ENCODE measurements at places on chromosomes 4 and X.

DNA sequence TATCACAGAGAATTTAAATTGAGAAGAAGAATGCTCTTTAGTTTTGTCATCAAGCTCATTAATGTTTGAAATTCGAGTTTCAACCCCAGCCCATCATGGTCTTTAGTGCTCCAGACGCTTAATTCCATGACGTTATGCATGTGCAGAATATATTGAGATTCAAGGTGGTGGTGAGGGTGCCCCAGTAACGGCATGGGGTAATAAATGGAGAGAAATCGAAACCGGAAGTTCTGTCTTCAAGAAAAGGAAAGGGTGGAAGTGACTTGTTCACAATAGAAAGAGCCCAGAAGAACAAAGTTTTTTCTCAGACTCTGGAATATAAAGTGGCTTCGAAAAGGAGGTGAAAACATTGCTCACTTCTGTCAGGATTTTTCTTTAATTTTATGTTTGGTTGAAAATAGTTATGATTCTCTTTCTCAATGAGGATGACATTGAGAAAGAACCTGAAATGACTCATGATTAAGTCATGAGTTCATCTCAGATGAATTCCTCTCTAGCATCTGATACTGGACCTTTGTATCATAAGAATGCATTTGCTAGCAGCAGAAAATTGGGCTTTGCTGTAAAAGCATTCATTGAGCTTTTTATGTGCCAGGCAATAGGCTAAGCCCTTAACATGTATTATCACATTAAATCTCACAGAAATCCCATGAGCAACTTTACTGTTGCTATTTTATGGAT lies 779 bp upstream of the DDX60L start:
- peak; percentile 81 for DNase-seq

- no peak for DNase-seq
Observed at GRCh38 chrX:74779175-74779574, 146.1 kb downstream of the NEXMIF start.

DNA sequence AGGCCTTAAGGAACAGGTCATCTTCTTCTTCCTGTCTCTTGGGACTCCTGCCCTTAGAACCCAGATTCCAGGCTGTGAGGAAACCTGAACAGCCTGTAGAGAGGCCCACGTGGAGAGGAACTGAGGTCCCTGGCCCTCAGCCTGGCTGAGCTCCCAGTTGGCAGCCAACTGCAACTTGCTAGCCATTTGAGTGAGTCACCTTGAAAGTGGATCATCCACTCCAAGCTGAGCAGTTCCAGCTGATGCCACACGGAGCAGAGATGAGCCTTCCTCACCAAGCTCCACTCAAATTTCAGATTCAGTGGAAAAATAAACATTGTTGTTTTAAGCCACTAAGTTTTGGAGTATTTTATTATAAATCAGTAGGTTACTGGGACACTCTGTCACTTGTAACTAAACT lies 392.5 kb downstream of the BCOR start:
- DNase-seq = peak; percentile 87

- DNase-seq = peak; percentile 99
Observed at GRCh38 chr4:38752941-38753806, 29.6 kb downstream of the TLR10 start.

GRCh38 chrX:40174854-40175510 lies 77.2 kb upstream of the BCOR start:
- peak; percentile 54 for DNase-seq

DNA sequence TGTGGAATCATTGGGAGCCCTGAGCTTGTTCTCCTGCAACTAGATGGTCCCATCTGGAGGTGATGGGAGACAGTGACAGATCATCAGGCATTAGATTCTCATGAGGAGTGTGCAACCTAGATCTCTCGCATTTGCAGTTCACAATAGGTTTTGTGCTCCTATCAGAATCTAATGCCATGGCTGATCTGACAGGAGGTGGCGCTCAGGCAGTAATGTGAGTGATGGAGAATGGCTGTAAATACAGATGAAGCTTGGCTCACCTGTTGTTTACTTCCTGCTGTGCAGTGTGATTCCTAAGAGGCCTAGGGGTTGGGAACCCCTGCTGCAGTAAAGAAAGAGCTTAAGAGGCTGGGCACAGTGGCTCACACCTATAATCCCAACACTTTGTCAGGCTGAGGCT lies 42.2 kb upstream of the PUDP start:
- no peak for DNase-seq
